ENCODE measurements at places on chromosomes 4 and X.

DNA sequence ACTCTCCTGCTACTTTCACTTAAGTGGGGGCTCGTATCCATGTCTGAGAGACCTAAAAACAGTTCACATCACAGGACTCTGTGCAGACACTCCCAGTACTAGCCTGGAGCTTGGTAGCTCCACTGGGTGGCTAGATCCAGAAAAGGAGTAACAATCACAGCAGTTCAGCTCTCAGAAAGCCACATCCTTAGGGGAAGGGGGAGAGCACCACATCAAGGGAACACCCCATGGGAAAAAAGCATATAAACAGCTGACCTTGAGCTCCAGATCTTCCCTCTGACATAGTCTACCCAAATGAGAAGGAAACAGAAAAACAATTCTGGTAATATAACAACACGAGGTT is 175.8 kb downstream of the FAM13A start:
- DNase-seq = no peak

DNA sequence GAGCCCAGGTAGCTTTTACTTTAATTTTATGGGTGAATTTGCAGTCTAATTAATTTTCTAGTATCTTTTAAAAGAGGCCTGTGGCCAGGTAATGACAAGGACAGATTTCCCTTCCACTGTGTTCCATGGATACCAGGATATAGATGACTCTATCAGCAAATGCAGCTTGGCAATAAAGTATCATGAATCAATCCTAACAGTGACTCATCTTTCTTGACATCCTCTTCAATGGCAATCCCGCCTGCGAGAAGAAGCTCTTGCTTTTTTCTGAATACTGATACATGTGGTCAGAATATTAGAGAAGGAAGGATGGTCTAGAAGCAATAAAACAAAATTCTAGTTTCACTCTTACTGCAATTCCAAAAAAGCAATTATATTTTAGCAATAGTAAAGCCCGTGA is 267.8 kb downstream of the DTHD1 start:
- no peak for DNase-seq

- DNase-seq = no peak
Measured at GRCh38 chr4:15779306-15779705, 1.2 kb downstream of the CD38 start.

- no peak for DNase-seq
Measured at GRCh38 chrX:45198301-45198700, 2.4 kb downstream of the DIPK2B start.

DNA sequence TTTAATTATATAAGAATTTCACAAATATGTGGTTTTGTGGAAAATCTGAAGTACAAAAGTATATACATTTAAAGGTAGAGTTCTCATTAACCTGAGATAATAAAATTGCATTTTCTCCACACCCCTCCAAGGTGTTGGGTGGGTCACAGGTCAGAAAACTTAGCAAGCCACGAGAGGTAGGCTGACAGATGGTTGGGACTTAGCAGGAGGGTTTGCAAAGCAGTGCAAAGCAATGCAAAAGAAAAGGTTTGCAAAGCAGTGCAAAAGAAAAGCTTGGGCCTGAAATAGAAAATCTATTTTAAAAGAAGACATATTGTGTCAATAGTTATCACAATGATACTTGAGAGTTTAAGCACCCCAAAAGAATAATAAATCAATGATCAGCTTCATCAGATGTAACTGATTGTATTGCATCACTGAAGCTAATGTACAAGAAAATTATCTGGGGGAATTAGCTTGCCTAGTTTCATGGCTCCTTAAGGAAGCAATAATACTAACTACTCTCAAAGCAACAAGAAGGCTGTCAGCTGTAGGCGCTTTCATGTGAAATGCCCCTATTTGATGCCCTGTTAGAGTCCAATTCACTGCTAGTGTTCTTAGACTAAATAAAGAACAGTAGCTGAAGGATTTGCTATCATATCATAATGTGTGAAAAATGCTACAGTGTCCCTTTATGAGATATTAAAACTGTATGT is 319.5 kb downstream of the KCNIP4 start:
- no peak for DNase-seq

GRCh38 chr4:141356963-141357335 is 136.3 kb downstream of the ZNF330 start:
- DNase-seq = no peak

DNA sequence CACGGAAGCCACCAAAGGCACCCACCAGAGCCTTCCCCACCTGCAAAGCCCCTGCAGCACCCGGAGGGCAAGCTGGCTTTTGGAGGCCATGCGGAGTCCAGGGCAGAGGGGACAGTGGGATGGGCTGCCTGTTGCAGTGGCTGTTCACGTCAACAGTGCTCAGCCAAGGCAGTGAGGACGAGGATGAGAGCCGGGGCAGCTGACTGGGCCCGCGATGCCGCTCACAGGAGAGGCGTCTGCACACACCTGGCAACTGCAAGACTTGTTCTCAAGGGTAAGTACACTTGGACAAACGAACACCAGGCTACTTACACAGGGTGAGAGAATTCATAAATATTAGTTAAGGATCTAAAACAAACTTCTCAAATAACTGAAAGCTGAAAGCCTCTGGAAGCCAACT is 19.6 kb downstream of the FGFR3 start:
- no peak for DNase-seq

- DNase-seq = no peak
Measured at GRCh38 chrX:50495616-50496015, 25.0 kb upstream of the DGKK start.

GRCh38 chrX:78165425-78165824 is 26.0 kb upstream of the TAF9B start:
- DNase-seq = no peak

DNA sequence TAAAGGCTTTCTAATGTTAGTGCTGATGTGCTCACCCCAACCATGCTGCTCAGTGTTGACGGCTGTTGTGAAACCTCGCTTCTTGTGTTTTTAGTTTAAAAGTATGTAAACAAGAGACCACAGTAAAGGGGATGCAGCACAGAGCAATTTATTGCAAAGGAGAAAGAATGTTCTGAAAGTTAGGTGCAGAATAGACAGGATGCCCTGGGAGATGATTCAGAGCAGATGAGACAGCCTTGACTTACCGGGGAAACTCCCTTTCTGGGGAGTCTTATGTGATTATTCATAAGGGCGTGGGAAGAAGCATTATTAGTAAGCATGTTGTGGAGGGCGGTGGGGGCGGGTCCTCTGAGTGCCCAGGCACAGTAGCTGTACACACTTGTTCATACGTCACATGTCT is 47.7 kb downstream of the EVC start:
- DNase-seq = no peak

DNA sequence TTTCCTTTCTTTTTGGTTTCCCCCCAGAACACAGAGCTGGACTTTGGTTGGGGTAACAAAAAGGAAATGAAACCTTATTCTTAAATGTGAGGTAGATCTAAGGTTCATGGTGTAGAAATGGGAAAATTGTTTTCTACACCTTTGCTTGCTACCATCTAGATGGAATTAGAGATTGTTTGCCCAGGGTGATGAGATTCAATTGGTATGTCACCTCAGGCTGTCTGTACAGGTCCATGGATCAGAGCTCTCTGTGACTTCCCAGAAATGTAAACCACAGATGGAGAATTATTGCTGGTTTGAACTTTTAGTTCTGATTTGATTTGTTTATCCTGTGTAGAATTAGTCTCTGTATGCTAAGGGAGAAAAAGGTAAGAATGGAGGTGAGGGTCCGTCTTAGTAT is 146.7 kb downstream of the PCDH7 start:
- no peak for DNase-seq

GRCh38 chr4:156290811-156291210 is 337.1 kb upstream of the CTSO start:
- DNase-seq = no peak

DNA sequence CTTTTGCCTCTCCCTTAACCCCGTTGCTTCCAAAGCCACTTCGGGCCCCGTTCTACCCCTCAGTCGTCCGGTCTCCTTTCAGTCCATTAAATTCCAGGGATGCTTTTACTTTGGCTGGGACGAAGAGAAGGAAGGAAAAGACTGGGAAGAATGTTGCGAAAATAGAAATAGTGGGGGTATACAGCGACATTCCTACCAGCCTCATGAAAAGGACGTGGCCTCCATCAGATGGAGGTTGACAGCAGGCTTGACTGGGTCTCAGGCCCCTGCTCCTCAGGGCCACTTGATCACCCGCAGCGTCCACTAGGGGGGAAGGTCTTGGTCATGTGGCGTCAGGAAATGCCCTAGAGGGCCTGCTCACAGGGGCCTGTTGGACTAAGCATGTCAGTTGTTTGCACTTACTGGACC is 657 bp upstream of the ANKRD50 start:
- no peak for DNase-seq

- DNase-seq = no peak
Measured at GRCh38 chr4:24096603-24097002, 206.8 kb upstream of the PPARGC1A start.

DNA sequence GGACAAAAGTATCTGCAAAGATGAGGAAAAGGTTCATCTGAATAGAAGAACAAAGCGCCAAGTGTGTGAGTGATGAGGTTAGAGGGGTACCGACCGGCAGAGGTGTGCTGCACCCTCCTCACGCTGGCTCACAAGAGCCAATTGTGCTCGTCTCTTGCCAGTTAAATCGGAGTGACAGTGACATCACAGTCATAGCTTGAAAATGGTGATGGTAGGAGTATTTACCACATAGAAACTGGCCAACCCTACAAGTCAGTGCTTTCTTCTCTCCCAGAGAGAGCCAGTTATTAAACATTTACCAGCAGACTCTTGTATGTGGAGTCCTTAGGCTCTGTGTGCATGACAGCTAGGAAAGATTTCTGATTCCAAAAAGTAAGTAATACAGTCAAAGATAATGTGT is 32.4 kb downstream of the CLDN22 start:
- DNase-seq = no peak

- DNase-seq = no peak
Measured at GRCh38 chr4:2672700-2673099, 83.4 kb downstream of the TNIP2 start.

- no peak for DNase-seq
Measured at GRCh38 chr4:17623451-17624001, 9.1 kb downstream of the MED28 start.

DNA sequence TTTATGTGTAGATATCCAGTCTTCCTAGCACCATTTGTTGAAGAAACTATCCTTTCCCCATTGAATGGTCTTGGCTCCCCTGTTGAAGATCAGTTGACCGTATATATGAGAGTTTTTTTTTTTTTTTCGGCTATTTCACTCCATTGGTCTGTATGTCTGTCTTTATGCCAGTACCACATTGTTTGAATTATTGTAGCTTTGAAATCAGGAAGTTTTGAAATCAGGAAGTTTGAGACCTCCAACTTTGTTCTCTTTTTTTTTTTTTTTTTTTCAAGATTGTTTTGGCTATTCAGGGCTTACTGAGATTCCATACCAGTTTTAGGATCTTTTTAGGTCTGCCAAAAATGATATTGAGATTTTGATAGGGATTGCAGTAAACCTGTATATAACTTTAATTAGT is 4.3 kb upstream of the SCD5 start:
- DNase-seq = no peak

DNA sequence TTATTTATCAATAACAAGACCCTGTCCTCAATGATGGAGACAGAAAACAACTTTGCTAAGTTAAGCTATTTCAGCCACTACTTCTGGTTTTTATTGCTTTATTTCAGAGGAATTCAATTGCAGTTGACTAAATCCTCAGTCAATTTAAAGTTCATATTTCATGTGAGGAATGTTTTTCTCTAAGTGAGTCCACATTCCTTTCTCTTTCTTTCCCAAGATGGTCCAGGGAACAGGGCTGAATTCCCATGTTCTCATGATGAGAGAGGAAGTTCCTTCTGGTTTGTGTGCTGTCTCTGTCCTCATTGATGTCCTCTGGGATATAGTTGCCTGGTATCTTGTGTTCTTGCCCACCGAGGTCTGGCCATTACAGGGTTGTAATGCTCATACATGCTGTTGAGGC is 117.2 kb downstream of the SLIT2 start:
- no peak for DNase-seq

- no peak for DNase-seq
Measured at GRCh38 chr4:152509595-152510225, 26.2 kb downstream of the FBXW7 start.

DNA sequence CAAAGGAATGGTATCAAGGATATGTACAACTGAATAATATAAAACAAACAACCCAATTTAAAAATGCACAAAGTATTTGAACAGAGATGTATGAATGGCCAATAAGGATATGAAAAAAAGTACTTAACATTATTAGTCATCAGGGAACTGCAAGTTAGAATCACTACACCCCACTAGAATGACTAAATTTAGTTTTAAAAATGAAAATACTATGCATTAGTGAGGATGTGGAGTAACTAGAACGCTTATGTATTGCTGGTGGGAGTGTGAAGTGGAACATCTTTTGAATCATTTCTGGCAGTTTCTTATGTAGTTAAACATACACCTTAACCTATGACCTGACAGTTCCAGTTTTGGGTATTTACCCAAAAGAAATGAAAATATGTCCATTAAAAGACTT is 13.0 kb upstream of the SLC16A2 start:
- no peak for DNase-seq

DNA sequence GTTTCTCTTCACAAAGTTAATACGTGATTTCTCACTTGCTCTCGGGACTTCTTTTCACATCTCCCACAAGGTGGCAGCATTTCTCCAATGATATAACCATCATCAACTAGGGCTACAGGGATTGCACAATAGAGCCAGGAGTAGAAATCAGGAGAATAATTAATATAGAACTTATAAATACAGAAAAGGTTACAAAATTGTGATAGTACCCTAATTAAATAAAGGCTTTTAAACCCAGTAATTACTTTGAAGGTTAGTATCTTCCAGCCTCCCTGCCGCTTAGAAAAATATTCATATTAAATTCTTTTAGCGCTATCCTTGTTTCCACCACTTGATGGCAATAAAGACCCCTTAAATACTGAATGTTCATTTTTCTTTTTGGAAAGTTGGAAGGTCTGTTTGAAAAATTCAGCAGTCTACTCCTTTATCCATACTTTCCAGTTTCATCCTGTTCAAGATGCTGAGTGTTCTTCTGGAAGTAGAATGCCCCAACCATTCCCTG is 65.8 kb downstream of the RASGEF1B start:
- peak; percentile 6 for DNase-seq

DNA sequence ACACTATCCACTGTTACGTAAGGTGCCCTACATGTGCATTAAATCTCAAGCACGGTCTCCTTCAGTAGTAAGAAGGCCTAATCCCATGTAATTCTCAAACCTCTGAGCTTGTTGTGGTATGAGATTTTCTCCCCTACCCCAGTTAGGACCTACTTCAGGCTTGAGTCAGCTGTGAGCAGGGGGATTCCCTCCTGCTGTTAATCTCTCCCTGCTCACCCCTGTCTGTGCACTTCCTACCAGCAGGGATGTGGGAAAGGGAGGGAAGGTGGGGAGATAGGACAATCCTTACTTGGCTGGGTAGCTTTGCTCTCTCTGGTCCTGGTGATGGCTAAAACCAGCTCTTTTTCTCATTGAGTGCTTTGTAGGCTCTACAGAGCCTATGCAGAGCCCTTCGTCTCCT is 60.8 kb downstream of the PALLD start:
- DNase-seq = no peak

GRCh38 chr4:89245459-89245858 is 62.1 kb downstream of the GPRIN3 start:
- no peak for DNase-seq

DNA sequence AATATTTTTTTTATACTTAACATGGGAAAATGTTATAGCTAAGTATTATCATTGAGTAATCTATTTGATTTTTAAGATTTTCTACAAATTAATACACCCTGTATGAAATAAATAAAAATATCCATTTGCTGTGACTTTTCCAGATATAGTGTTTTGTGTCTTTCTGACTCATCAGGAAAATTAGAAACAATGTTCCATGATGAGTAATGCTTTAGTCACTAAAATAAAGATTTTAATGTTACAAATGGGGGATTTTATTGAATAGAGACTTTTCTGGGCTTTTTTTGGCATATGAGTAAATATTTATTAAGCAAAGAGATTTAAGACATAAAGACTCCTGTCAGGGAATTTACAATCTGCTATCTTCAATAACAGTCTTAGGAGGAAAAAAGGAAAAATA is 279.2 kb upstream of the NOCT start:
- no peak for DNase-seq
